ENCODE measurements at places on chromosomes 16 and 17. TPM values are rescaled to one million over a fixed set of nuclear protein-coding genes. Genes with fewer than 3 reads are reported as not detected.
A peak's percentile ranks its signal among the peaks of the same experiment; 100 is the strongest.

- no peaks in the 10 kb centered on the region for H3K27me3 ChIP-seq
- H3K4me1 ChIP-seq = no peaks in the 10 kb centered on the region
- DNase-seq = no peak
- no peaks in the 10 kb centered on the region for H3K36me3 ChIP-seq
- H3K27ac ChIP-seq = no peak overlapping the region
Measured at GRCh38 chr17:20989991-20990855, 52.6 kb downstream of the USP22 start.

DNA sequence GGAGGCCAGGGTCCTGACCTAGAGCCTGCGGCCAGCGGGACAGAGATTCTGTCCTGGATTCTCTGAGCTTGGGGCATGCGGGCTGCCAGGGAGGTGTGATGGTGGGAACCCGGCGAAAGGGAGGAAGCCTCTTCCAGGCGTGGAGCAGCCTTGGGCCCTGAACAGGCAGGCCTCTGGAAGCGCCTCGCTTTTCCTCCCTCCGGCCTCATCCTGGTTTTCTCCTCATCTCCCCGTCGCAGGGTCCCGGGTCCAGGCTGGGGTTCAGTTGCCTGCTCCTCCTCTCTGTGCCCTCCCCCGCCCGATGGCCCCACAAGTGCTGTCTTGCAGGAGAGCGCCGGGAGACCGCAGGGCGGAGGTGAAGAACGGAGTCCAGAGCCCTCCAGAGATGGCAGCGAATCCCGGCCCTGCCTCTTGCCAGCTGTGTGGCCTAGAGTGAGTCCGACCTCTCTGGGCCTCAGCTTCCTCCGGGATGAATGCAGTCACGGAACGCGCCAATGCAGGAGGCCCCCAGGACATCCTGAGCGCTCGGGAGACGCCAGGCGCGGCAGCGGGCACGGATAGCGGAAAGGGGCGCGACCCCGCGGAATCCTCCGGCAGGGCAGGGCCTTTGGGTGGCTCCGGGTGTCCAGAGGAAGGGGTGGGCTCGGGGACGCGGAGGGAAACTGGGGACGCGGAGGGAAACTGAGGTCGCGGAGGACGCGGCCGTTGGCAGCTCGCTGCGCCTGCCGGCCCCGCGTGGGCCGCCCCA, 553 bp upstream of the RAB11FIP4 start:
- peaks cover 42% of the 10 kb centered on the region for H3K27me3 ChIP-seq
- H3K36me3 ChIP-seq = no peaks in the 10 kb centered on the region
- peak overlapping the region; percentile 66 for H3K4me3 ChIP-seq
- no peaks in the 10 kb centered on the region for H3K4me1 ChIP-seq
- peak; percentile 8 for DNase-seq

- H3K27me3 ChIP-seq = peaks cover 1% of the 10 kb centered on the region
- no peaks in the 10 kb centered on the region for H3K36me3 ChIP-seq
- DNase-seq = no peak
Measured at GRCh38 chr16:19210280-19210924, 42.4 kb downstream of the SYT17 start.

The NPW gene
- 2.0 TPM for total RNA-seq

- H3K27ac ChIP-seq = no peak overlapping the region
- DNase-seq = no peak
- peaks cover 25% of the 10 kb centered on the region for H3K4me1 ChIP-seq
- H3K36me3 ChIP-seq = no peaks in the 10 kb centered on the region
- H3K27me3 ChIP-seq = no peaks in the 10 kb centered on the region
- no peak overlapping the region for H3K4me3 ChIP-seq
Measured at GRCh38 chr17:57082441-57082840, 2.6 kb upstream of the AKAP1 start.

DNA sequence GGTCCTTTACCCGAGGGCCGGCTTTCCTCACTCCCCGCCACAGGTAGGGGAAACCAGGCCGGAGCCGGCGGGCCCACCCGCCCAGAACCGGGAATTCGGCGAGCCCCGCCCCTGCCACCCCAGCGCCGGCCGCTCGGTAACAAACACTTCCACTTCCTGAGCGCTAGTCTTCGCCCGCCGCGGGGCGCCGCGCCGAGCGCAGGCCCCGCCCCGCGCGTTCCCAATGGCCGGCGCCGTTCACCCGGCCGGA, 224 bp upstream of the NHERF1 start:
- H3K27me3 ChIP-seq = no peaks in the 10 kb centered on the region
- H3K27ac ChIP-seq = no peak overlapping the region
- H3K4me1 ChIP-seq = peaks cover 52% of the 10 kb centered on the region
- H3K4me3 ChIP-seq = peak overlapping the region; percentile 68
- DNase-seq = no peak

DNA sequence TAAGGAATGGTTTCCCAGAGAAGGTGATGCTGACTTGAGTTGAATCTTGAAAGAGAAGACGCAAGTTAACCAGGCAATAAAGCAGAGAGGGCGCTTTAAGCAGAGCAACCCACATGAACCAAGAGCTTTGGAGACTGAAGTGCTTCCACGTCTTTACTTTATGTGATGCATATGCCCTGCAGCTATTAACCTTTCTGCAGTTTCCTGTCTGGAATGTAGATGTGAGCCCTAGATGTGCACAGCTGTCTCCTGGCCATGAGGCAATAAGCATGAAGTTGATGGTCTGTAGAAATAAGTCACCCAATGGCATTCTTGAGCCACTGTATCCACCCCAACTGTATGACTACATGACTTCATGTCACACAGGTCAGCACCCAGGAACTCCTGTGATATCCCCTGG, 5.7 kb upstream of the CHST4 start:
- H3K27me3 ChIP-seq = peaks cover 5% of the 10 kb centered on the region
- H3K36me3 ChIP-seq = no peaks in the 10 kb centered on the region
- no peak overlapping the region for H3K4me3 ChIP-seq
- H3K27ac ChIP-seq = no peak overlapping the region
- no peak for DNase-seq

The CHST4 gene
- total RNA-seq = not detected

DNA sequence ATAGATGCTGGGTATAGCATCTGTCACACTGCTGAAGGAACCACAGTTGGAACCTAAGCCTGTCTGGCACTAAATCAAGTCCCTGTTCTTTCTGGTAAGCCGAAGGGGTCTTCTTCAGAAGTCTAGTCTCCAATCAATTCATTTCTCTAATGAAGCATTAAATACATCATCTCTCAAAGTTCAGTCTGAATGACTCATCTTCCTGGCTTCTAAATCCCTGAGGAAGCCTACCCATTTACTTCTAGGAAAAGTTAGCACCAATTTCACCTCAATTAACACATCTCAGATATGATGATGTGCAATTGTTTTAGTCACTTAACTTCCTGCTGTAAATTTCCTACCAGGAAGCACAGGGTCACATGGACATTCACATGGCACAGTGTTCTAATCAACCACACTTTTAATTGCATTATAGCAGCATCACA, 49.9 kb downstream of the TEX14 start:
- H3K27ac ChIP-seq = no peak overlapping the region
- H3K36me3 ChIP-seq = no peaks in the 10 kb centered on the region
- H3K4me3 ChIP-seq = no peak overlapping the region
- no peaks in the 10 kb centered on the region for H3K27me3 ChIP-seq

- H3K27me3 ChIP-seq = peaks cover 2% of the 10 kb centered on the region
- H3K27ac ChIP-seq = no peak overlapping the region
- H3K4me3 ChIP-seq = no peak overlapping the region
Measured at GRCh38 chr17:27449541-27449940, 6.7 kb upstream of the KSR1 start.

DNA sequence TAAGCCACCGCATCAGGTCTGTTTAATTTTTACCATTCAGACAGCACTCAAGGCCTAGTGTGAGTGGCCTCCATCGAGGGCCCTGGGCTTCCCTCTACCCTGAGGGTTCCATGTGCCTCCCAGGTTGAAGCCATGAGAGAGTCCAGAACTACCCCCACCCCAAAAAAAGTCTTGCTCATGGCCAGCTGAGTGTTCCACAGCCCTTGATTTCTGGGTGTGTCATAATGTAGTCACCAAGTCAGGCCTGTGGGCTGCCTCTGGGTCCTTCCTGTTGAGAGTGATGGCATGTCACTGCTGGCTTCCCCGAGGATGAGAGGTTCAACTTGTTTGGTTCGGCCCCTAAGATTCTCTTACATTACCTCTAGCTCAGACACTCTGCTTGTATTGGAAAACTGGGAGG, 100.6 kb downstream of the PITPNC1 start:
- H3K4me1 ChIP-seq = peaks cover 69% of the 10 kb centered on the region
- no peaks in the 10 kb centered on the region for H3K36me3 ChIP-seq
- H3K27ac ChIP-seq = peak overlapping the region; percentile 96
- peak overlapping the region; percentile 76 for H3K4me3 ChIP-seq

- no peaks in the 10 kb centered on the region for H3K36me3 ChIP-seq
- DNase-seq = no peak
- H3K27ac ChIP-seq = no peak overlapping the region
- no peak overlapping the region for H3K4me3 ChIP-seq
- peaks cover 3% of the 10 kb centered on the region for H3K4me1 ChIP-seq
- peaks cover 22% of the 10 kb centered on the region for H3K27me3 ChIP-seq
Measured at GRCh38 chr17:45703348-45703747, 80.8 kb upstream of the CRHR1 start.

- no peaks in the 10 kb centered on the region for H3K36me3 ChIP-seq
- H3K4me1 ChIP-seq = no peaks in the 10 kb centered on the region
- H3K27ac ChIP-seq = no peak overlapping the region
- no peak overlapping the region for H3K4me3 ChIP-seq
- DNase-seq = no peak
Measured at GRCh38 chr16:64238571-64238970, 883.3 kb downstream of the CDH11 start.

- no peak overlapping the region for H3K27ac ChIP-seq
- H3K4me1 ChIP-seq = no peaks in the 10 kb centered on the region
- DNase-seq = peak; percentile 58
- peaks cover 29% of the 10 kb centered on the region for H3K36me3 ChIP-seq
Measured at GRCh38 chr17:18246880-18247612, 11.5 kb downstream of the FLII start.

DNA sequence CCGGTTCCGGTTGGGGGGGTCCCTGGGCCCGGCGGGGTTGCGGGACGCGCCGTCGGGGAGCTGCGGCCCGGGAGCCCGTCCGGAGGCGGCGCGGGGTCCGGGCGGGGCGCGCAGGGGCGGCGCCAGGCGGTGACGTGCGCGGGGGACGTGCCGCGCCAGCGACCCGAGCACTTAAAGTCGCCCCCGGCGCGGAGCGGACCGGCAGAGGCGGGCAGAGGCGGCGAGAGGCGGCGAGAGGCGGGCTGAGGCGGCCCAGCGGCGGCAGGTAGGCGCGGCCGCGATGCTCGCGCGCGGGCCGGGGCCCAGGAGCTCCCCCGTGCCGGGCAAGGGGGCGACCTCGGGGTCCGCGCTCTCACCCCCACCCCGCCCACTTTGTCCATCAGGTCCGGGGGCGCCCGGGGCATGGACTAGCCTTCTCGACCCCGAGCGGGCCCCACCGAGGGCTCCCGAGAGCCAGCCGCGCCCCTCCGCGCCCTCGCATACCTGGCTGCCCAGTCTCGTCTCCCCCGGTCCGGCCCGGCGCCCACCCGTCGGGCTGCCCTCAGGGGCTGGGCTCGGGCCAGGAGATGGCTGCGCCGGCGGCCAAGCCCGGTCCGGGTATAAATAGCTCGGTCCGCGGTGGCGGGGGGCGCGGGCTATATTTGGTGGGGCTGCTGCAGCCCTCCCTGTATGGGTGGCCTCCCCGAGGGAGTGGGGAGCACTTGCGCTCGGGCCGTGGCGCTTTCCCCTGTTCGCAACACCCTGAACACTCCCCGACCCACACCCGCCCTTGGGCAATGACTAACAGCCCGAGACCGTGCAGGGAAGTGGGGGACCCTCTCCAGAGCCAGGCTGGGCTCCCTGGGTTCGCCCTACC, at the start of gene SLC16A3:
Gene SLC16A3 (plus strand): TSS at position 201 of the 856 bp plus-strand sequence. CDS start 6,967 bp downstream, outside the sequence.
- peak; percentile 66 for DNase-seq
- H3K36me3 ChIP-seq = peaks cover 3% of the 10 kb centered on the region
- peak within 1 kb of the TSS; percentile 84 for H3K27ac ChIP-seq
- H3K4me1 ChIP-seq = peaks cover 9% of the 10 kb centered on the region

DNA sequence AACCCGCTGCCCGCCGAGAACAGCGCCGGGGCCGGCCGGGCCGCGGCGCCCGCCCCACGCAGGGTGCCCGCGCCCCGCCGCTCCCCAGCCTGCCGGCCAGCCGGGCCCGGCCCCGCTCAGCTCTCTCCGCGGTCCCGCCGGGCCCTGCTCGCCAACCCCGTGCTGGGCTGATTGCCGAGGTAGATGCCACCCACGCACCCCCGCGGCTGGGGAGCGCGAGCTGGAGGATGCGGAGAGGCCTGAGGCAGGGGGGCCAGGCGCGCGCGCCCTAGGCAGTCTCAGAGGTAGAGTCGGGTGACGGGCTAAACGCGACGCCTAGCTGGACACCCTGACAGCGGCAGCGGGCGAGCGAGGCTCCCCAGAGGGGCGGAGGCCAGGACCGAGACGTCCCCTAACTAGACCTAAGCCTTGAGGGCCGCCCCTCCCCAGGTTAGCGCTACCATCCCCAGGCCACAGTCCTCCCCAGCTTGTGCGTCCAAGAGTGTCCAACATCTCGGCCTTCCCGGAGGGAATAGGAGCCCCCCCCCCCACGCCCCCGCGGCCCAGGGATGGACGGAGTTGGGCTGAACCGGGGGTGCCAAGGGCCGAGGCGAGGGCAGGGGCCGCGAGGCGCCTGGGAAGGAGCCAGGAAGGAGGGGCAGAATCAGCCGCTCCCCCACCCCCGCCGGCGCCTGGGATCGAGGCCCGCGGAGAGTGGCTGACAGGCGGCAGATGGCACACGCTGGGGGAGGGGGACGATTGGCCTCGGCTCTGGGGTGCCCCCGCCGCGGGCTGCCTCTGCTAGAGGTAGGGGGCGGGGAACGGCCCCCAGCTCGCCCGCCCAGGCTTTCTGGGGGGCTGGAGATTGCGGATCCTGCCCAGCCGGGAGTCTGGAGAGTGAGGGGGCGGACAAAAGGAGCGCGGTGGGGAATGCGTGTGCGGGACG, 2.5 kb upstream of the ZNF423 start:
- peaks cover 28% of the 10 kb centered on the region for H3K27me3 ChIP-seq
- peaks cover 15% of the 10 kb centered on the region for H3K4me1 ChIP-seq
- no peaks in the 10 kb centered on the region for H3K36me3 ChIP-seq
- H3K27ac ChIP-seq = no peak overlapping the region

The PYDC1 gene
- not detected for total RNA-seq

- no peak for DNase-seq
- no peaks in the 10 kb centered on the region for H3K27me3 ChIP-seq
- H3K36me3 ChIP-seq = no peaks in the 10 kb centered on the region
- no peak overlapping the region for H3K27ac ChIP-seq
- H3K4me1 ChIP-seq = peaks cover 6% of the 10 kb centered on the region
- H3K4me3 ChIP-seq = no peak overlapping the region
Measured at GRCh38 chr17:81044764-81045589, 10.0 kb downstream of the BAIAP2 start.

- DNase-seq = no peak
- no peak overlapping the region for H3K4me3 ChIP-seq
- no peaks in the 10 kb centered on the region for H3K4me1 ChIP-seq
- H3K36me3 ChIP-seq = peaks cover 4% of the 10 kb centered on the region
- no peak overlapping the region for H3K27ac ChIP-seq
- peaks cover 15% of the 10 kb centered on the region for H3K27me3 ChIP-seq
Measured at GRCh38 chr17:79090443-79091225, 16.0 kb downstream of the ENGASE start.

The IRX3 gene
- 0.27 TPM for total RNA-seq

The MEOX1 gene
- 0.67 TPM for total RNA-seq

- H3K4me3 ChIP-seq = no peak overlapping the region
- H3K4me1 ChIP-seq = peaks cover 5% of the 10 kb centered on the region
- DNase-seq = peak; percentile 80
- H3K27ac ChIP-seq = no peak overlapping the region
- H3K36me3 ChIP-seq = no peaks in the 10 kb centered on the region
Measured at GRCh38 chr16:48164907-48165715, 9.3 kb upstream of the ABCC12 start.

The RASD1 gene
- total RNA-seq = 0.33 TPM

- no peaks in the 10 kb centered on the region for H3K4me1 ChIP-seq
- no peak overlapping the region for H3K4me3 ChIP-seq
- H3K27me3 ChIP-seq = no peaks in the 10 kb centered on the region
- no peaks in the 10 kb centered on the region for H3K36me3 ChIP-seq
- no peak overlapping the region for H3K27ac ChIP-seq
Measured at GRCh38 chr17:21072745-21073197, 30.0 kb upstream of the USP22 start.

Measured in activated CD4-positive, alpha-beta memory T cell treated with anti-CD3 and anti-CD28 coated beads for 36 hours (primary cell).